ENCODE measurements at places on chromosomes 4 and X.

DNA sequence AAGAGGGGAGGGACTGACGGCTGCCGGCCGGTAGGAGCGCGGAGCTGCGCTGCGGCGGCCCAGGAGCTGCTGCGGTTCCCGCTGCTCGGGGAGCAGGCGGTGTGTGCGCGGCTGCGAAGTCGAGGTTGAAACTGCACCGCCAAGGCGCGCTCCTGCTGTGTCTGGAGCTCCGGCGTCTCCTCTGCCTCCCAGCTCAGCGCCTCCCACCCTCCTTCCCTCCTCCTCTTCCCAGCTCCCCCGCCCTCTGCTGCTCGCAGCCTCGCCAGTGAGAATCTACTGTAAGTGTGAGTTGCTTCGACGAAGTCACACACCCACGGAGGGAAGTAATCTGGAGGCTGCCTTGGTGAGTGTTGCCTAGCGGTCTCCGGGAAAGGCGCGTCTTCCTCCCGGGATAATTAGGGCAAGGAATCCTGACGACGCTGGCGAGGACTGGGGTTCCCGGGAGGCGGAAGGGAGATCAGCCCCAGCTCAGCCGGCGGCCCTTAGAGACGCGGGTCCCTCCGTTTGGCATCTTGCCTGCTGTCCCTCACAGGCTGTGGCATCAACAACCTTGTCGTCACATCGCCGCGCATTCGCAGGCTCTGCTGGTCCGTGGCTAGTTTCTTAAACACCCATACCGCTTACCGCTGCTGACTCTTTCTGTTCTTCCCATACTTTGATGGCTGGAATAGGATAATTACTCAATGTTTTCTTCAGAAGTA is at the start of gene EPHA5:
Gene EPHA5, minus strand, starts transcription at position 159 of the 701 bp plus-strand sequence. CDS start 747 bp downstream, outside the sequence.
- DNase-seq, result peak; percentile 68

- DNase-seq, result no peak
Measured at GRCh38 chrX:110432906-110433215, 74.2 kb downstream of the RTL9 start.

DNA sequence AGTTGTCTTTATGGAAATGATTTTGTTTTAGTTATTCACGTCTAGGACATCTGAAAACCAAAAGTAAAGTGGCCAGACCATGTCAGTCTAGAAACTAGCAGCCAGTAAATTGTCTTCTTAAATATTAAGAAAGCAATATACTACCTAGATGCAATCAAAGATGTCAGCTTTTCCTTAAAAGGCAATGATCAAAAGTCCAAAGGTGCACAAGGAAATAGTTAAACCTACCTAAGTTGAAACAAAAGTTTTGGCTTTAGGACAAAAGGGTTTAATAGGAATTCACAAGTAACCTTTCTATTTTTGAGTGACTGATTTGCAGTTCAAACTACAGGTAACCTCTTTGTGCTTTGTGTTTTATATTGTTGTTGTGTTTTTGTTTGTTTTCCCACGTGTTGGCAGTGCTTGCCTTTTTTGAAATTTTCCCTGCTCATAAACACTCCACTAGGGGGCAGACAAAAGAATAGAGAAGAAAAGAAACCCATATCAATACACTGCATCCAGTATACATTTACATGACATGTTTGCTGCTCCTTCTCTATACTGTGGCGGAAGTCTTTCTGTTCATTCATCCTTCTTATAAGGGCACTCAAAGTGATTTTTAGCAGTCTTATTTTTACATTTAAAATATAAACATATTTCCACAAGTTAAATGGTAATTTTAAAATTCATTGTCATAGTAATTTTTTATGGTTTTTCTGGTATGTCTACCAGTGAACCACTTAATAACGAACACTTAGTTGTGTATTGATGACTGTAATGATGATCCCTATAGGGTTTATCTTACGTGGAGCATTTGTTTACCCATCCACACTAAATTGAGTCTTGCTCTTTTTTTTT is 62.7 kb downstream of the GAB1 start:
- no peak for DNase-seq

DNA sequence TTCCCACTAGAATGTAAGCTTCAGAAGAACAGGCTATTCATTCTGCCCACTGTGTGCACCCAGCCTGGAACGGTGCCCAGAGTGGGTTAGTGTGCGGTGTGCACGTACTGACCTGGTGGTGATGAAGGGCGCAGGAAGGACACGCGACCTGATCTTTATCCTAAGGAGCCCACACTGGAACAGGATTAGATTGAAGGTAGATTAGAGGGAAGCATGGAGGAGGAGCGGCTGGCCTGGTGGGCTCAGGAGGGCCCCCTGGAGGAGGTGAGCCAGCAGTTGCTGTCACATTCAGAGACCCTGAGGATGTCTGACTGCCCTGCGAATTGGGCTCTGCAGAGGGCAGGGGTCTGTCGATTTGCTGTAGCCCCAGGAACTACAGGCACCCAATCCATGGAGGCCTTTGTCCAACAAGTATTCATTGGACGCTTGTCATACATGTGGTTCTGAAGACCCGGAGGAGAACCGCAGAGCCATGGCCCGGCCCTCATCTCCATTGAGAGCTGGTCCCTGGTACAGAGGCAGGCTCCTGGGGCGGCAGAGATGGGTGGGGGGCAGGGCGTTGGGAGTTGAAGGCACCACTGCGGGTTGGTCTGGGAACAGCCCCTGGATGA is 73.2 kb downstream of the HTRA3 start:
- no peak for DNase-seq

GRCh38 chr4:105637408-105638176 is 70.9 kb downstream of the INTS12 start:
- no peak for DNase-seq

DNA sequence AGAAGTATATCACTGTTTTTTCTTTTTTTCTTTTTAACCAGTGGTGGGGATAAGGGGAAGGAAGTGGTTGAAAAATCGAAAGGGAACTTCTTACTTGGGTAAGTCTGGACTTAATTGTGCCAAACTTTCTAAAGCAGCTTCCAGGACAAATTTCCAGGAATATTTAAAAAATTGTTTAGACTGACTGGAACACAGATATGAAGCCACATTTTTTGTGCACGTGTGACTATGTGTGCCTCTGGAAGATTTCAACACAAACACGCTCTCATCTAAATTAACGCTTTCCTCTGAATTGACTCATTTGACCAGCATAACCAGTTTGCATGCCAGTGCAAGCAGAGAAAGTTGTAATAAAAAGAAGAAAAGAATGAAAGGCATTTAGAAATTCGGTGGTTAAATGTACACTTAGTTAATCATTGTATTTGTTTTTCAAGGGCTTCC is 18.8 kb upstream of the YTHDC1 start:
- DNase-seq, result no peak

- DNase-seq, result no peak
Measured at GRCh38 chr4:167890226-167890625, 202.1 kb upstream of the ANXA10 start.

- DNase-seq, result no peak
Measured at GRCh38 chr4:108466936-108467902, 153.2 kb upstream of the RPL34 start.

DNA sequence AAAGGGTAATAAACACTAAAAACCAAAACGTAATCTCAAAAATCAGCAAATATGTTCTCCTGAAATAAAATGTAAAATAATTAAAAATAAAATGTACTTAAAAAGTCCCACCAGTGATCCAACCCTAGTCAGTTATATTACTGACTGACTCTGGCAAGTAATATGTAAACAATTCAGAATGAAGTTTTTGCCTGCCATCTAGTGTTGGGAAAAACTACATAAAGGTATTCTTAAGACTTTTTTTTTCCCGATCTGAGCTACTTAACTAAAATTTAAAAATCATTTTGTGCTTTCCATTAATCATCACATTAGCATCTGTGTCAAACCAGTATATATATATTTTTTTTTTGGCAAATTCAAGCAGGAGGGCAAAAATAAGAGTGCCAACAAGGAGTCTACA is 24.0 kb downstream of the RCHY1 start:
- DNase-seq, result no peak

GRCh38 chrX:18970465-18970864 is 13.4 kb downstream of the PHKA2 start:
- DNase-seq, result no peak

- DNase-seq, result no peak
Measured at GRCh38 chrX:150651906-150652305, 41.3 kb upstream of the MTMR1 start.

GRCh38 chr4:4491396-4491893 is 50.4 kb downstream of the STX18 start:
- no peak for DNase-seq

DNA sequence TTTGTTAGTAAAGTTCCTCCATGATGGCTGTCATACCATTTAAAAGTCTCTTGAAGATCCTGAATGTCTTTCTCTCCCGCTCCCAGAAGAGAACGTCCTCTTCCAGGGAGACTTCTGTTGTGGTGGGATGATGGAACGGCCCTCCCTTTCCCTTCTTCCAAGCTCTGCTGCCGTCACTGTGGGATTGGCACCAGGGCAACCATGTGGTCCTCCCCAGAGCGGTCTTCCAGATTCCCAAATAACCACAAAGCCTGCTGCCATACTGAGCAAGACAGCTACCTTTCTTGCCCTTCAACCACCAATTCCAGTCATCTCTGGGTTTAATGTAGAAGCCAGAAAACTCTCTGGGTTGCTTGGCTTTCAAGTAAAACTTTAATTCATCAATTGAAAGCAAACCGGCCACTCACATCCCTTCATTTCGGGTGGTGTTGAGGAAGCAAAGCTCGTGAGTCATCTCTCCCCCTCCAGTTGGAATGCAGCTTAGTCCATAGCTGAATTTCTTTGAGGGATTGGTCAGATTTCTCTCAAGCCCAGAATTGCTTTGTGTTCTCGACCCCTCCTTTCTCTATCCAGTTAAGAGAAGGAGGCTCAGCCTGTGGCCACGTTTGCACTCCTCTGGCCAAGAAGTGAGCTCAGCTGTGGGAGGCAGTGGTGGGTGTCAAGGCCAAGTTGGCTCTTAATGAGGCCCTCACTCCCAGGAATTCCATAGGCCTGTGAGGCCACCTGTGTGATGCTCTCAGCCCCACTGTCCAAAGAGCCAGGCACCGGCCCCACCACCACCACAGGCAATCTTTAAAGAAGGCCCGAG is 36.9 kb downstream of the FHDC1 start:
- DNase-seq, result no peak

- DNase-seq, result no peak
Measured at GRCh38 chr4:172974586-172974985, 194.0 kb upstream of the GALNT7 start.

GRCh38 chr4:8010618-8011017 is 71.0 kb upstream of the AFAP1 start:
- no peak for DNase-seq

Measured in ascending aorta (tissue), 2 donors.